ENCODE measurements at places on chromosomes 12 and 14. TPM values are rescaled to one million over a fixed set of nuclear protein-coding genes. Genes with fewer than 3 reads are reported as not detected.

The MPHOSPH9 gene
- 32.3 TPM for total RNA-seq

The PNP gene
- total RNA-seq, result 229 TPM

The CD69 gene
- 0.09 TPM for total RNA-seq

The GRIP1 gene
- 0.09 TPM for total RNA-seq

The CCDC197 gene
- total RNA-seq, result not detected

The ARHGAP9 gene
- not detected for total RNA-seq

The MANSC4 gene
- total RNA-seq, result not detected

The VWF gene
- total RNA-seq, result 1,035 TPM

The ATN1 gene
- 5.8 TPM for total RNA-seq

The TAS2R31 gene
- total RNA-seq, result 2.7 TPM
